ENCODE measurements at places on chromosomes 6 and 20. TPM values are rescaled to one million over a fixed set of nuclear protein-coding genes. Genes with fewer than 3 reads are reported as not detected.
A peak's percentile ranks its signal among the peaks of the same experiment; 100 is the strongest.

CLVS2 gene
- total RNA-seq: not detected

OPRM1 gene
- total RNA-seq: not detected

DBNDD2 gene
- 44.2 TPM for total RNA-seq

DNA sequence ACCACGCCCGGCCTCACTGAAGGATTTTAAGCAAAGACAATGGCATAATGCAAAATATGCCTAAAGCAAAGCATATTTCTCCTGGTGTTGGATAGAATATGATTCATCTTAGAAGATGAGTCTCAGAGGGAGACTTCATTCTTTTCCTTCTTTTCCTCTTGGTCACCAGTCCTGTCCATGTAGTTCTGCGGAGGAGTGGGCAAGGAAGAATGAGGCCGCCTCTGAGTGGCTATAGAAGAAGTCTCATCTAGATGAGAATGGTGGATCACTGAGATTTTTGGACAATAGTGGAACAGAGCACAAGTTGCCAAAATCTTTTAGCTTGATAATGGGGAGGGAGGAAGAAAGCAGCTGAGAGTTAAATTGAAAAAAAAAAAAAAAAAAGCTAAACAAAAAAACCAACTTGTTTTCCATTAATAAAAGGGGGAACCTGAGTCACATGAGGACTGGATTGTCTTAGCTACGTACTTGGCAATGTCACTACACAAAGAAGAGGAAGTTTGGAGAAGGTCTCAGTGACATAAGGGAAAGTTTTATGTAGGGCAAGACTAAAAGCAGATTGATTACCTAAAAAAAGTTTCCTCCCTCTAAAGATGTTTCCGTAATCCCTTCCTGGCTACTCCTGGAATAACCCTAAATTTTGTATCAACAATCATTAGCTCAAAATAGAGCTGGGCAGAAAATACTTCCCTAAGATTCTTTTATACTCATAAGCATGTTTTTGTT, 6.0 kb downstream of the CD83 start:
- no peak overlapping the region for H3K4me3 ChIP-seq
- no peaks in the 10 kb centered on the region for H3K36me3 ChIP-seq

GRCh38 chr6:152271776-152272464, 365.2 kb downstream of the SYNE1 start:
- no peaks in the 10 kb centered on the region for H3K27me3 ChIP-seq
- no peaks in the 10 kb centered on the region for H3K36me3 ChIP-seq
- H3K4me1 ChIP-seq: no peaks in the 10 kb centered on the region

GRCh38 chr6:74867291-74867690, 338.6 kb downstream of the COL12A1 start:
- DNase-seq: no peak
- H3K4me3 ChIP-seq: no peak overlapping the region
- no peaks in the 10 kb centered on the region for H3K27me3 ChIP-seq
- H3K4me1 ChIP-seq: no peaks in the 10 kb centered on the region

ZSCAN9 gene
- total RNA-seq: 10.8 TPM

PI16 gene
- total RNA-seq: 0.59 TPM

DNA sequence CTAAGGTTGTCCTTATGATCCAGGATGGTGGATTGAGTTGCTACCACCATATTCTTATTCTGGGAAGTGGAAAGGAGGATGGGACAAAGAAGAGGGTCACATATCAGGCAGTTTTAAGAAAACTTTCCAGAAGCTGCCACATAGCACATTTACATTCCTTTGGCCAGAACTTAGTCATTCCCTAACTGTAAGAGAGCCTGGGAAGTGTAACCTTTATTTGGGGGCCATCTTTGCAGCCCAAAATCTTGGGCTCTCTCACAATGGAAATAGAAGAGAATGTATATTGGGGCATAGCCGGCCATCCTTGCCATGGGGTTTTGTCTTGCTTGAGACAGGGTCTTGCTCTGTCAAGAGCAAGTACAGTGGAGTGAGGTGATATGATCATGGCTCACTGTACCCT, 8.4 kb downstream of the ZNF341 start:
- no peak overlapping the region for H3K4me3 ChIP-seq
- no peaks in the 10 kb centered on the region for H3K36me3 ChIP-seq
- H3K4me1 ChIP-seq: no peaks in the 10 kb centered on the region
- no peak overlapping the region for H3K27ac ChIP-seq

CRISP3 gene
- total RNA-seq: not detected

DNA sequence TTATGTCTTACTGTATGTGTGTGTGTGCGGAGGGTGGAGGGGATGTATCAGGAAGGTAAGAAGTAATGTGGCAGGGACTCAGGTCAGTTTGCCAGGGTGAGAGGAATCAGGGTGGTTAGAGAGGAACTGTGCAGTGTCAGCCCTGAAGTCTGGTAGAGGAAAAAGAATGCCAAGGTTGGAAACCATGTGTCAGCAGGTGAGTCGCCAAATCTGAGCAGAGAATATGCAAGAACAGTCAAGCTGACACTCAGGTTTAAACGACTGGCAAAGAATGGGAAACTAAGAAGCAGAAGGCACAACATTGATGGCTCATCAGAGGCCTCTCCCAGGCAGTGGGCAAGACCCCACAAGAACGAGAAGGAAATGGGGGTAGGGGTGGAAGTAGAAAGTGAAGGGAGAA, 107.5 kb upstream of the TBX18 start:
- H3K4me3 ChIP-seq: no peak overlapping the region
- no peaks in the 10 kb centered on the region for H3K4me1 ChIP-seq
- H3K27ac ChIP-seq: no peak overlapping the region
- DNase-seq: no peak
- H3K36me3 ChIP-seq: no peaks in the 10 kb centered on the region
- H3K27me3 ChIP-seq: peaks cover 4% of the 10 kb centered on the region

DNA sequence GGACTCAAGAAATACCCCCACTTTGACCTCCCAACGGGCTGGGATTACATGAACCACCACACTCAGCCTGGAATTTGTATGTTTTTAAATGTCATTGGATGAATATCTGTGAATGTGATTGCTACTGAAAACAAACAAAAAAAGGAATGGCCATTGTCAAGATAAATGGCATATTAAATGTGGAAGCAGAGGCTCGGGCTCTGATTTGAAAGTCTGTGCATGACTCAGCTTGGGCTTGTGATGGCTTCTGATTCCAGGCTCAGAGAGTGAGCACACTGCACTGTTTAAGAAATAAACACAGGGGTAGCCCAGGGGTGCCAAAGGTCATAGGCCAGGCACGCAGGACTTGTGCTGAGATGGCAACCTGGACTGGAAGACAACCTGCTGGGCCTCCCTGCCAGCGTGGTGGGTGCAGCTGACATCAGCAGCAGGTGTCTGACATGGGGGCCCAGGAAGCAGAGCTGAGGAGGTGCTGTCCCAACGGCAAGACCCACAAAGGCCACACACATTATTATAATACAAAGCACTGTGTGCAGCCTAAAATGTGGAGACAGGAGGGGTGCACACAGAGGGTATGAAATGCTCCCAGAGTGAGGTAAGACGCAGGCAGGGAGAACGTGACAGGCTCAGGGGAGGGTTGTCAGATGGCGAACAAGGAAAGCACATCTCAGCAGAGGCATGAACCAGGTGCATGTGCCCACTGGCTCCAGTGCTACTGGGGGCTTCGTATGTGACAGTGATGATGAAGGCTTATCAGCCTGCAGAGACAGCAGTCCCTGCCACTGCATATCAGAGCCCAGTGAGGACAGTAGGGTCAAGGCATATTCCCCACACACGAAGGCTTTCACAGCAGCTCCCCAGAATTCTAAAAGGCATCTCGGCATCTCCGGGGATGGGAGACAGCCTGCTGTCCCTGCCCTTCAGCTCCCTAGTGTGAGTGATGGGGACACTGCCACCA, 169.4 kb downstream of the SYNDIG1 start:
- H3K27me3 ChIP-seq: peaks cover 12% of the 10 kb centered on the region
- H3K27ac ChIP-seq: no peak overlapping the region
- H3K4me1 ChIP-seq: peaks cover 7% of the 10 kb centered on the region
- no peak for DNase-seq

GRCh38 chr6:63597141-63598048, 25.1 kb downstream of the LOC128125822 start:
- H3K27ac ChIP-seq: no peak overlapping the region
- H3K4me1 ChIP-seq: peaks cover 4% of the 10 kb centered on the region
- DNase-seq: no peak
- H3K27me3 ChIP-seq: no peaks in the 10 kb centered on the region

PTK7 gene
- 105 TPM for total RNA-seq

DNA sequence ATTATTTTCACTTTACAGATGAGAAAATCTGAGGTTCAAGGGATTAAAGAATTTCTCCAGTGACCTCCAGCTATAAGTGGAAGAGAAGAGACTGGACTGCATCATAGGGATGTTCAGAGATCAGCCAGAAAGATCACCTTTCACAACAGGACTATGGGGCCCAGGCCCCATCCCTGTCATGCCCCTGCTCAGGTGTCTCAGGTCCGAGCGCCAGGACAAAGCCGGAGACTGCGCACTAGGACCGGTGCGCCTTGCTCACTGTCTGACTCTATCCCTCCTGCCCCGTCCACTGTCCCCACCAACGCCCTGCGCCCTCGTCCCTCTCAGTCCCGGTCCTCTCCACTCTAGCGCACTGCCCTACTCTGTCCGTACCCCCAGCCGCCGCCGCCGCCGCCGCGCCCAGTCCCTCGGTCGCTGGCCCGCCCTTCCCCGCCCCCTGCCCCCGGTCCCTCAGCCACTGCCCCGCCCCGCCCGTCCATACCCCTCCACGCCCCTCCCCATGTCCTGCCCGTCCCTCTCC, 521 bp upstream of the RAD21L1 start:
- no peaks in the 10 kb centered on the region for H3K36me3 ChIP-seq
- H3K4me1 ChIP-seq: peaks cover 6% of the 10 kb centered on the region
- no peaks in the 10 kb centered on the region for H3K27me3 ChIP-seq
- no peak for DNase-seq
- peak overlapping the region; percentile 46 for H3K4me3 ChIP-seq

DNA sequence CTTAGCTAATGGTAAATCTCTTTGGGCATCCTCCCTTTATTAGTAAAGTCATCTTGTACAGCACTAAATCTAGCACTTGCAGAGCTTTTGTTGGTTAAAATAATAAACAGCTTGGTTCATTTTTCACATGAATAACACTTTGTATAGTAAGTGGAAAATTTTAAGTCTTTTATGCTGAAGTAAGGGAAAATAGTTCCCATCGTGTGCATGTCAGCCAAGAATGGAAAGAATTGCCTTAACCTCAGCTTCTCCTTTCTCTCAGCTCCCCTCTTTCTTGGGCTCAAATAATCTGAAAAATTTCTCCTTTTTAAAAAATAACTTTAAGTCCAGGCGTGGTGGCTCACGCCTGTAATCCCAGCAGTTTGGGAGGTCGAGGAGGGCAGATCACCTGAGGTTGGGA, 16.6 kb downstream of the SNRPC start:
- H3K27me3 ChIP-seq: no peaks in the 10 kb centered on the region
- DNase-seq: no peak
- peaks cover 40% of the 10 kb centered on the region for H3K36me3 ChIP-seq
- no peaks in the 10 kb centered on the region for H3K4me1 ChIP-seq

HLA-F gene
- total RNA-seq: 24.6 TPM

DNA sequence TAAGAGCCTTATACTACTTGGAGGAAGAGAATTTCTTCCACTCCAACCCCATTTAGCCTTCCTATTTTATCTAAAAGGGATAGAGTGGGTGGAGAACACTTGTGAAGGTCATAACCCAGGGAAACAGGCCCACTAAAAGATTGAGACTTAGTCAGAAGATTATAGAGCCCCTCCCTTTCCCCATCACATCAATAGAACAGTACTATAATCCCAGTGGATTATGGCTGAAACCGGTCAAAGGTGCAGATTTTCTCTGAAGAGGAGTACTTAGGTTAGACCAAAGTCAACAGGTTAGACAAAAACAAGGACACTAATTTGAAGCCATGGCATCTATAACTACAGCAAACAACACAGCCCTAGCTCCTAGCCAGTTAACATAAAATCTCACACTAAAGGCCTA, 330.9 kb upstream of the NOX3 start:
- no peaks in the 10 kb centered on the region for H3K36me3 ChIP-seq
- peaks cover 19% of the 10 kb centered on the region for H3K4me1 ChIP-seq
- no peaks in the 10 kb centered on the region for H3K27me3 ChIP-seq
- no peak overlapping the region for H3K27ac ChIP-seq

DNA sequence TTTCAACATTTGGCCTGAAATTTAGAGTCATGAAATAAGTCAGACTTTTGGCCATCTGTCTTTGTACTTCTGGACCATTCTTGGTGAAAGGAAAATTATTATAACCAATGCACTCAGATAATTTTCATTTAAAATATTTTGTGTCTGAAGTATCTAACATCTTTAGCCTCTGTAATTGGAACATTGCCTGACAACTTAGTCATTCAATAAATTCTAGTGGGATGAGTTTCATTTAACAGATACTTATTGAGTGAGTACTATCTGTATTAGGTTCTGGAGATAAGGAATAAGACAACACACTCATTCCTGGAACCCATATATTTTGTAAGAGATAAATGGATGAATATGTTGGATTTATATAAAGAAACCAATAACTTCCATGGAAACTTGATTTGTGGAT, 536.0 kb downstream of the BCKDHB start:
- no peak for DNase-seq
- H3K4me3 ChIP-seq: no peak overlapping the region
- H3K4me1 ChIP-seq: peaks cover 6% of the 10 kb centered on the region
- H3K36me3 ChIP-seq: no peaks in the 10 kb centered on the region
- no peak overlapping the region for H3K27ac ChIP-seq

- H3K36me3 ChIP-seq: no peaks in the 10 kb centered on the region
- H3K4me3 ChIP-seq: peak overlapping the region; percentile 87
- DNase-seq: no peak
- no peaks in the 10 kb centered on the region for H3K27me3 ChIP-seq
- peaks cover 3% of the 10 kb centered on the region for H3K4me1 ChIP-seq
Observed at GRCh38 chr6:29747688-29748250, 24.5 kb downstream of the HLA-F start.

DNA sequence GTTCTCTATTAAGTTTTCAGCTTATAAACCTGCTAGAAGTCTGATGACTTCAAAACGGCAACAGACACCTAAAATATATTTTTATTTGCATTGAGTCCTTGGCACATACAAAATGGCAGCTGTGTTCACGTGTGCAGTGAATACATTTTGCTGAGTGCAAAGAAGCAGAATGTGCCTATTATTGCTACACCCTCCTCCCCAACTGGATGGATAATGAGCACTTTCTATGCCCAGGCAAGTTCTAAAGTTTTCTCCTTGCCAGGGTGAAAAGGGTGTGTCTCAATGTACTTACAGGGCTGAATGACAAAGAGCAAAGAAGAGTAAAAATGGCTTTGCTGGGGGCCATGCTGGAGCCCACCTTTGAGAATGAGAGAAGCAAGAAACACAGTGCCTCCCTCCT, 4.0 kb upstream of the FERMT1 start:
- no peaks in the 10 kb centered on the region for H3K27me3 ChIP-seq
- no peak overlapping the region for H3K27ac ChIP-seq
- H3K4me1 ChIP-seq: peaks cover 26% of the 10 kb centered on the region
- H3K36me3 ChIP-seq: no peaks in the 10 kb centered on the region
- no peak overlapping the region for H3K4me3 ChIP-seq

Data from HCT116 (cell line).